ENCODE measurements at places on chromosomes 2 and 18.

DNA sequence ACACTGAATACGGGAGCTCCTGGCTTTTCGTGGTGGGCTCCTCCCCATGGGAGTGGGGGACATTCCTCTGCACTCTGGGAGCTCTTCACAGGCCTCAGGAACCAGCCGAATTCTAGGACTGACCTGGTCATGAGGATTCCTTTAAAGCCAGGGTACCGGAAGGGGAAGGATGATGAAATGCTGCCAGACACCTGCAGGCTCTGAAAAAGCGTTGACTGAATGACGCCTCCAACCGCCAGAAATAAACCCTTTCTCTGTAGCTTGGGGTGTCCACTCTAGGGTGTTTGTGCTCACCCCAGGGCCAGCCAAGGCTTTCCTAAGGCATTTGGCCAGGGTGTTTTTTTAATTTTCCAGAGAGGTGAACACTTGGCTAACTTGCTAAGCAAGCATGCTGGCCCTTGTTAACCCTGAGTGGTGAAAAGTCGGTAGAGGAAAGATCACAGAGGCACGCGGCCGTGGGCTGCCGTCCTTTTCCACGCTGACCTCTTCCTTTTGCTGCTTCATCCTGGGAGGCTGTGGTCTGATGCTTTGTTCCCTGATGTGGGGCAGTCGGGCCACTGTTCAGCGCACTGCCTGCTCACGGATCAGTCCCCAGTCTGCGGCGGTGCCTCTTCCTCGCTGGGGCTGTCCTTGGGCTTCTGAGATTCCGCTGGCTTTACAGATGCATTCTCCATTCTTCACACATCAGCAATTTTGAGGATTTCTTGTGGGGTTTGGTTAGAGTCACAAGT lies 32.0 kb downstream of the IMPA2 start:
- DNase-seq = no peak

- DNase-seq = no peak
These were observed 43.1 kb upstream of the CWC22 start for GRCh38 chr2:180050246-180050645.

GRCh38 chr2:37796481-37796880 lies 125.0 kb upstream of the CDC42EP3 start:
- DNase-seq = no peak

DNA sequence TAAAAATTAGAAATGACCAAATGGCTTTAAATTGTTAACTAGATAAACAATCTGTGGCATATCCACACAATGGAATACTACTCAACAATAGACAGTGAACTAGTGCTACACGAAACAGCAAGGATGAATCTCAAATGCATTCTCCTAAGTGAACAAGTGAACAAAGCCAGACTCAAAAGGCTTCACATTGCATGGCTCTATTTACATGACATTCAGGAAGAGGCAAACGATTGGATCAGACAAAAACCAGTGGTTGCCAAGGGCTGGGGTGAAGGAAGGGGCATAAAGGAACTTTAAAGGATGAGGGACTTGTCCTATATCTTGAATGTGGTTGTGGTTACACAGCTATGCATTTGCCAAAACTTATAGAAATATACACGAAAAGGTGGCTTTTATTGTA lies 184.3 kb downstream of the RPIA start:
- no peak for DNase-seq

DNA sequence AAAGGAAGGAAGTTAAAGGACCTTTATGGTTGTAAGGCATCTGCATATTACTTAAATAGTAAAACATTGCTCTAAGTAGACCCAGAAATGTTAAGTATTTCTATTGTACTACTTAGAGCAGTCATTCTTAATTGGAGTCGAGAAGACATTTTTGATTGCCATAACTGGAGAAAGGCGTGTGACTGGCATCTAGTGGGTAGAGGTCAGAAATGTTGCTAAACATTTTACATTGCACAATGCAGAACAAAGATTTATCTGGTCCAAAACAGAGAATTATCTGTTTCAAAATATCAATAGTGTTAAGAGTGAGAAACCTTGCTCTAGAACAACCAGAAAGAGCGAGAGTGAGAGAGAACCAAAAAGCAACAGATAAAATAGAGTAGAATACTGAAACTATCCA lies 23.3 kb upstream of the ROCK1 start:
- no peak for DNase-seq

DNA sequence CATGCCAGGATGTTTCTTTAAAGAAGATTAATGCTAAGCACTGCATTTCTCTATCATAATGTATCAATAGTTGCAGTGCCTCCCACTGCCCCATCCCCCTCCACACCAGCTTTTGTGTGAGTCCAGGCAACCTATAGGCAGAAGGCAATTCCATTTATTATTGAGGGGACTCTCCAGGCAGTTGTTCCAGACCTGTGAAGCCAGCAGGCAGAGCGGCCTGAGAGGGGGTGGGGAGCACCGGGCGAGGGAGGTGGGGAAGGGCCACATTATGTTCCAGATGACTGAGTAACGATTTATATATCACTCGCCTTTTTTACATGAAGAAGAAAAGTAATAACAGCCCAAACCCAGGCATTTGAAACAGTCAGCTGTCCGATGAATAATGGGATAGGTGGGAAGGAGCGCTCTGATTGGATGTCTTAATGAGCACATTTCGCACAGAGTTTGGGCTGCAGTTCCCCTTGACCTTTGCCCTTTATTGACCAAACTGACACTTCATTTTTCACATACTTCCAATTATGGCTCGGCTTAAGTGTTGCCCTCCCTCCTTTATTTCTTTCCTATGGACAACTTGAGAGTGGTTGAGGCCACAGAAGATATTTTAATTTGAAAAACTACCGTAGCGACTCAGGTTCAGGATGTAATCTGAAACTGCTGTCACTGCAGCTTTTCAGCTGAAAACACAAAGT lies 34.4 kb downstream of the MEIS1 start:
- no peak for DNase-seq
